ENCODE measurements at places on chromosomes 5 and 9.

DNA sequence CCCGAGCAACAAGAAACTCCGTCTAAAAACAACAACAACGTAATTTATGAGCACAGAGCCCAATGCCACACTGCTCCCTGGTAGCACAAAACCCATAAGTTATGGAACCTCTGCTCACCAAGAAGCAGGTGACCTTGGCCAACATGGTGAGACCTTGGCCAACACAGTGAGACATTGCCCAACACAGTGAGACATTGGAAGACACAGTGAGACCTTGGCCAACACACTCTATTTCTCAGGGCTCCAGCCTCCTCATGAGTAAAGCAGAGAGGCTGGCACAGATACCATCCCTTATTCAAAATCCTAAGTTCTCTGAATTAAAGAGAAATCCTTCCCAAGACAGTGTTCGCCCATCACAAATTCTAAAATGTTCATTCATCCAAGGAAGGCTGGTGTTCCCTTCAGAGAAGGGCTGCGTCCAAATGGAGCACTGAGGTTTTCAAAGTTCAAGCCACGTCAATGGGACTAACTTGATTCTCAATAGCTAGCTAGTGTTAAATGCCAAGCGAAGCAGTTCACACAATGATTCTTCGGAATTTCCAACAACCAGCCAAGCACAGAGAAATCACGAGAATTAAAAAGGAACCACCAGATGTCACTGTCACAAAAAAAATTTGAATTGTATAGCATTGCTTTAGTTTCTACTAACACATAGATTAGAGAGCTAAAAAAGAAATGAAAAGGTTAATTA, 29.5 kb downstream of the TTC39B start:
- DNase-seq, result no peak

- no peak for DNase-seq
Observed at GRCh38 chr9:17994695-17995425, 416.0 kb downstream of the SH3GL2 start.

DNA sequence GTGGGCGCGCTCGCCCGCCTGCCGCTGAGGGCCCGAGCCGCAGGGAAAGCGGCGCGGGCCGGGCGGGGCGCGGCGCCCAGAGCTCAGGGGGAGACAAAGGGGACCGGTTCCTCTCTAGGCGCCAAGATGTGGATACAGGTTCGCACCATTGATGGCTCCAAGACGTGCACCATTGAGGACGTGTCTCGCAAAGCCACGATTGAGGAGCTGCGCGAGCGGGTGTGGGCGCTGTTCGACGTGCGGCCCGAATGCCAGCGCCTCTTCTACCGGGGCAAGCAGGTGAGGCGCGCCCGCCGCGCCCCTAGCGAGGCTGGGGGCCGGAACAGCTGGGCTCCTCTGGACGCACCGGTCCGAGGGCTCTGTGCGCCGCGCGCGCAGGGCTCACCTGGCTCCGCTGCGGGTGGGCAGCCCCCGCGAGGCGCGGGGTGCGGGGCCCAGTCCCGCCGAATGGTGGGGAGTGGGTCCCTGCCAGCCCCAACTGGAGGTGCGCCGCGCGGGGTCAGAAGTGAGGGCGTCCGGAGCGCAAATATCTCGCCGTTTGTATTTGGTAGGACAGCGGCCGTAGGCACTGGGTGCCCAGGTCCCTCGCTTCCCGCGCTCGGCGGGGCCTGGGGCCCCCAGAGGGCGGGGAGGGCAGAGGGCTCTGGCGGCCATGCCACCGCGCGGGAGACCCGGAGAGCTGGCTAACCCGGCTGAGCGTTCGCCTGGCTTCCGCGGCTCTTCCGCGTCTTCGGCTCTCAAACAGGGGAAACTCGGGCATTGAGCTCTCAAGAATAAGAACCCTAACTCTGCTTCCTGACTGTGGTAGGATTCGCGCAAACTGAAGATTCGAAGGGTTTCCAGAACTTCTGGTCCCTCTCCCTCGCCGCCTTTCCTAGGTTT, 607 bp downstream of the UHRF2 start:
- DNase-seq, result no peak

DNA sequence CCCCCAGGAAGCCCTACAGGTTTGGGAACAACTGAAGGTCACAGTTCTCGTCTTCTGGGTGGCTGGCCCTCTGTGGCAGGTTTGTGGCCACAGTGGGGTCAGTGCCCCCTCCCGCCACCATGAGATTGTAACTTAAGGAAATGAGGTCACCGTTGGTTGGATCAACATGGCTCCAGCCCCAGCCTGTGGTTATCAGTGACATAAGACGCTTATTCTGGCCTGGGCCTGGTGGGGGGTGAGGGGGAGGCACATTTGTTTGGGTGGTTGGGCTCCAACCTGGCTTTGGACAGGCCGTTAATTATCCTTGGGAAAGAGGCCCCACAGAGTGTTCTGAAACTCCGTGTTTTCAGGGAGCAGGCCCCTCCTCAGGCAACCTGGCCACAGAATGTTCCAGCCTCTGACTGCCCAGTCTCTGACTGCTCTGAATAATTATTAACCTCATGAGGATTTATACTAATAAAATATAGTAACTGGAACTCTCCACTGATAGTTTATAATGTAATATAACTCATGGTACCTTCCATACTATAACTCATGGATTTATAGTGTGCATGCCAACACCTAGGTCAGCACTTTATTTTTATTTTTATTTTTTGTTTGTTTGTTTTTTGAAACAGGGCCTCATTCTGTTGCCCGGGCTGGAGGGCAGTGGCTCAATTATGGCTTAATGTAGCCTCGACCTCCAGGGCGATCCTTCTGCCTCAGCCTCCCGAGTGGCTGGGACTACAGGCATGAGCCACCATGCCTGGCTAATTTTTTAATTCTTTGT, 58.0 kb upstream of the RPL26L1 start:
- no peak for DNase-seq

DNA sequence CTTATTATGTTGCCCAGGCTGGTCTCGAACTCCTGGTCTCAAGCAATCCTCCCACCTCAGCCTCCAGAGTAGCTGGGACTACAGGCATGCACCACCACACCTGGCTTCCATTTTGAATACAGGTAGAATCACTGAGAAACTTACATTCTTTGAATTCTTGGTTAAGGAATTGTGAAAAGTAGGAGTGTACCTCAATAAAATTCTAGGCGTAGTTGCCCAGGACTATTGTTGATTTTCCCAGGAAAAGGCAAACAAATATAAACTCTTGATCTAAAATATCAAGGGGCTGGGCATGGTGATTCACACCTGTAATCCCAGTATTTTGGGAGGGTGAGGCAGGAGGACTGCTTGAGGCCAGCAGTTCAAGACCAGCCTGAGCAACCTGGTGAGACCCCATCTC, 16.8 kb upstream of the DMXL1 start:
- DNase-seq, result no peak

DNA sequence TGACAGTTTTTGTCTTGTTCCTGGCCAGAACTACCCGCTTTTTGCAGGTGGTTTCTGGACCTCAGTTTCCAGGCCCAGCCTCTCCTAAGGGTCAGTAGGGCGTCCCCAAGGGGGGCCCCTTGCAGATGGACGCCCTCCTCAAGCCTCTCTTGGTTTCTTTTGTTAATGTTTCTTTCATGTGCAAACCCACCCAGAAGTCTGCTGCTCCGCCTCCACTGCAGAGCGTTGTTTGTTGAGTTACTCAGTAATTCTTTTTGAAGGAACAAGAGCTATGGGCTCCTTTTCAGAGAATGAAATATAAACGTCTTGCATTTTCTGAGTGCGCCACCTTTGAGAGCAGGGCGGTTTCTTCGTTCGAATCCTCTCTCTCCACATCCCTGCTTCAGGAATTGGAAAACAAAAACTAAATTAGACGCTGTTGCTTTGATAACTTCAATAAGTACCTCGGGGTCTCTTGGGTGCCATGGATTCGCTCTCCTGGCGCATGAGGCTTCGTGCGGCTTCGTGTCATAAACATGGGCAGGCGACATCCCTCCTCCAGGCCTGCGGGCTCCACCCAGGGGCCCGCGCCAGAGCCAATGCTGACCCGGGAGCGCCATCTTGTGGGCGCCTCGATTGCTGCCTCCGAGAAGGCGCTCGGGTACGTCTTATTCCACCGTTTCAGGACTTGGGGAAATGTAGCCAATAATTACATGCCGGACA, 38.3 kb upstream of the CKMT2 start:
- DNase-seq, result peak; percentile 66

DNA sequence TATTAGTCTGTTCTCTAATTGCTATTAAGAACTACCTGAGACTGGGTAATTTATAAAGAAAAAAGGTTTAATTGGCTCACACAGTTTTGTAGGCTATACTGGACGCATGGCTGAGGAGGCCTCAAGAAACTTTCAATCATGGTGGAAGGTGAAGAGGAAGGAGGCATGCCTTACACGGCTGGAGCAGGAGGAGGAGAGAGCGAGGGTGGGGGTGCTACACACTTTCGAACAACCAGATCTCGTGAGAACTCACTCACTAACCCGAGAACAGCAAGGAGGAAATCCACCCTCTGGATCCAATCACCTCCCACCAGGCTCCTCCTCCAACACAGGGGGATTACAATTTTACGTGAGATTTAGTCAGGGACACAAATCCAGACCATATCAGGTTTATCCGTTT, 90.0 kb downstream of the RMI1 start:
- no peak for DNase-seq

DNA sequence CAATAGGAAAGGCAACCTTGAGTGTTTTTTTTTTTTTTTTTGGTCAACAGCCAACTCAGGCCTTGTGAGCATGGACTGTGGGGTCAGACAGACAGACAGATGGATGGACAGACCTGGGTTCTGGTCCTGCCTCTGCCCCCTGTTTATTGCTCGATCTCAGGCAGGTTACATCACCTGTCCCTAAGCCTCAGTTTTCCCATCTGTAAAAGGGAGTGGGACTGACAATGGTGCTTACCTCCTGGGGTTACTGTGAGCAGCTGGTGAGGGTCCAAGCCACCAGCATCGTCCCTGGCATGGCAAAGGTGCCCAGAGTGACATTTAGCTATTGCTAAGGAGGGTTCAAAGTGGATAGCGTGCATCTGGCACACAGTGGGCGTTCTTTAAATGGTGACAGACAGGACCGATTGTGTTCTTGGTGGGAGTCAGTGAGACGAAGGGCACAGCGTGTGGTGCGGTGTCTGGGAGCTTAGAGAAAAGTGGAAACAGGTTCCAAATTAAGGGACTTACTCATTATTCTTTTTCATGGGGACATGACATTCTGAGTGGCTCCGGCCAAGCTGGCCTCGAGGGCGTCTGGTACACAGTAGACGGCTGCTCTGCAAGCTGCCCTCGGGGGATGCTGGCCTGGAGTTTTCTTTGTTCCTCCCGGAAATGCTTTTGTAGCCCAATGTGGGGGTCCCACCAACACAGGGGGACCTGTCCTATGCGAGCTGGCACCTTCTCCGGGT, 72.1 kb downstream of the COL27A1 start:
- no peak for DNase-seq

DNA sequence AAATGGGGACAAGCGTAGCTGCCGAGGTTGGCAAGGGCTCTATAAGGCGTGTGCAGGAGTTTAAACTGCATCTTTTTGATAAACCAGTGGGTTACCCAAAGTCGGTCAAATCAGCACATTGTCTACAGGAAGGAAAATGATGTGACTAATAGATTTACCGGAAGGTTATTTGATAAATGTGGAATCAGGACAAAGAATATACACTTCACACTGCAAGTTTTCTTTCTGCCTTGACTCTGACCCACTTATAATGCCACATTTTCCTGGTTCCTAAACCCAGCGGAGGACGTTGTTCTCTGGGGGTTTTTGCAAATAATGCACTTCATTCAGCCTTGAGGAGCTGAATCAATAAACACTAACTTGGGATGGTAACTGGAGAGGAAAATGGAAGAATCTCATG, 76.8 kb downstream of the TTLL11 start:
- no peak for DNase-seq

DNA sequence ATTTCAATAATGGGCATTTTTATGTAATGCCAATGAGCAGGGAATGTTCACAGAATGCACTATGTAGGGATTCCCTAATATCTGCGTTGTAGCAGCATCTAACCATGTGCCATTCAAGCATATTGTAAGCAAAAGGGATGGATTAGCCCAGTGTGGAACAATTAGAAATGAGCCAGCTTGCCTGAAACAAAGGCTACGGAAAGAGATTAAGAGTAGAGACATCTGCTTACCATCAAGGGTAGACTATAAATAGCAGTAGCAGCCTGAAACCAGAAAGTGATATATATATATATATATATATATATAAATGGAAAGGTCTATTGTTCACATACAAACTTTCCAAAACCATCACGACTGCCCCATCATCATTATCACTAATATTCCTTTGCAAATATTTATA, 31.9 kb upstream of the CEP120 start:
- no peak for DNase-seq

- no peak for DNase-seq
Observed at GRCh38 chr5:154368041-154368800, 77.6 kb upstream of the SAP30L start.

GRCh38 chr9:85230081-85230480, 511.7 kb downstream of the AGTPBP1 start:
- no peak for DNase-seq

DNA sequence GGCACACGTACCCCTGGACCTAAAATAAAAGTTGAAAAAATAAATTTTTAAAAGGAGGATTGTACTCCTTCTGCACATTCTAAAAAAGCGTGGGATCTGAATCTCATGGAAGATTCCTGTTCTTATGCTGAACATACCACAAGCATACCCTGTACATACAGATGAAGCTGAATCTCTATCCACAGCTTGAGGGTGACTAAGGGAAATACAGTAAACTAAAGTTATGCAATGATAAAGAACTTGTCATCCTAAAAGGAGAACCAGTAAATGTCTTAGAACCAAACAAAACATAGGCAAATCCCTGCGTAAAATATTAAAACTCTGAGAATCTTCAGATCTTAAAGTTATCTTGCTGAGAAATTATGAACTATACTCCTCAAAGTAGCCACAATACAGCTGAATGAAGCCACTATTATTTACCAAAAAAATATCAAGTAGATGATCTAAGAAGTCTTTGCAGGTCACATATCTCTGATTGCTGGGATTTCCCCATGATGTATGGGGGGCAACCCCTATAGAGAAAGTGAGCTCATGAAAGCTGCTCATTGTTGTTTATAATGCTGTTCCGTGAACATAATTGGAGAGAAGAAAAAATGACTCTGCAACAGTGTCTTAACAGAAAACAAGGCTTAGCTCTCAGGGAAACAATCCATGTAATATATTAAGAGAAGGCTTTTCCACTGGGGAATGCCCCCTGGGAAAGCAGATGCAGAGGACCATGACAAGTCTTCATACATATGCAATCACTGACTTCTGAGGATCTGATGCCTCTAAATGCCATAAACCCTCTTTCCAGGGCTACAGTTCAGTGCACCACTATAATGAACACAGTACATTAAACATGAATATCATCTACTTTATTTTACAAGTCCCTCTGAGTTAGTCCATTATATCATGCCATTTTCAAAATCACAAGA, 210.1 kb downstream of the EPB41L4A start:
- DNase-seq, result no peak

DNA sequence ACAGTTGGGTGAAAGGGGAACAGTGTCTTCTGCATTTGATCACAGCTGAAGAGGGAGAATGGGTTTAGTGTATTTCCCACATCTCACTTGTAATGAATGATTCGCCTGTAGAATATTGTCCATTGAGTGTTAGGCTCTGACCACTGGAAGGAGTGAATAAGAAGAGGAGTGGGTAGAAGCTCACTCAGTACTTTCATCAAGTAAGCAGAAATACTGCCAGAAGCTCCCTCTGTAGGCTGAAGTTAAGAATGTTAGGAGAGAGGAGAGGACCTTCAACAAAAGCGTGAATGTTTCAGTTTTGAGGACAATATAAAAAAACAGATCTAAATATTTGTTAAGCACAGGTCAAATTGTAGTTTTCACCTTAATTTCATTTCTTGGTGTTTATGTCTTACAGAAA, 27.5 kb downstream of the FSD1L start:
- no peak for DNase-seq

GRCh38 chr5:7586480-7586879, 190.5 kb downstream of the ADCY2 start:
- no peak for DNase-seq
